ENCODE measurements at places on chromosomes 5 and 9.

DNA sequence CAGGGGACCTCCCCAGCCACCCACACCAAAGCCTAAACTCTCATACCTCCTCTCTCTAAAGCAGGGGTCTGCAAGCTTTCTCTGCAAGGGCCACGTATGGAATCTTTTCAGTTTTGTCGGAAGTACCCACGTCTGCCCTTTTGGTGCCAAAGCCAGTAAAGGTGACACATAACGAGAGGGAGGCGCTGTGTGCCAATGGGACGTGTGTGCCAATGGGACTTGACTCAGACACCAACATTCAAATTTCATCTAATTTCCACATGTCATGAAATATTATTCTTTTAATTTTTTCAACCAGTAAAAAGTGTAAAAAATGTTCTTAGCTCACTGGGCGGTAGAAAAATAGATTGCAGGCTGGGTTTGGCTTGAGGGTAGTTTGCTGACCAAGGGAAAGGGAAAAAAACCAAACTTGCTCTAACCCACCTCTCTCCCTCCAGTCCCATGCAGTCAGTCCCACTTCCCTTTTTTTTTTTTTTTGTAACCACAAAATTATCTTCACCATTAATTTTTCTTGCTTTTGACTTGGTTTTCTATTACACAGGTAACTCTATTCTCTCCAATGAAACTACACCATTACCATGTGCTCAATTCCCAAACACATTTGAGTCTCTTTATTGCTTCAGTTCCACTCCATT is 25.5 kb downstream of the OR2V1 start:
- no peak for DNase-seq

DNA sequence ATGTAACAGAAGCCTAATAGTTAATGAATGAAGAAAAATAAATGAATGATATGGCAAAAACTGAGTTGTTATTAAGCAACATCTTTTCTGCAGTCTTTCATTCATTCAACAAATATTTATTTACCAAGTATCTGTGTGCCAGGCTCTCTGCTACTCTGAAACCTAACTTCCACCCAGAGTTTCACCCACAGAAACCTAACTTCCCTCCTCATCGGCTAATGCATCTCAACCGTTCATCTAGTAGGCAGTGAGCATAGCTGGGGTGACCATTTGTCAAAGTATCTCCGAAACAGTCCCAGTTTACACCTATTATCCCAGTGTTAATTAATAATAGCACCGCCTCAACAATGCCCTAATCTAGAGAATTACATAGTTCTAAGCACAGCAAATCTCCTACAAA is 1.5 kb downstream of the TTC39B start:
- no peak for DNase-seq

DNA sequence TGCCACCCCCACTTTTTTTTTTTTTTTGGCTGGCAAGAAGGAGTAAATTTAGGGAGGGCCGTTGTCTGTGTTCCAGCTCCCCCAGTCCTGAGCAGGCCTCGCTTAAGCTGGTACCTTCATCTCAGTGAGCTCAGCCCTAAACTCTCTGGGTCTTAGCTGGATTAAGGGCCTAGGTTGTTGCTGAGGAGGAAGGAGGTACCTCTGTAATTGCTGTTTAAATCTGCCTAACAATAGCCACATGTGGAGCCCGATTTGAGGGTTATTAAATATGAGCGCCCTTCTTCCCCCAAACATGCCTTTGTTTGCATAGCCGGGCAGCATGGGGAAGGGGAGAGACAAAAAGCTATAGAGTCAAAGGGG is 179.0 kb upstream of the PITX1 start:
- no peak for DNase-seq

- no peak for DNase-seq
These were observed 137.7 kb upstream of the SMIM23 start for GRCh38 chr5:171647904-171648260.

Data from GM10248 (cell line).